ENCODE measurements at places on chromosomes 7 and 10.

GRCh38 chr7:34320926-34321661 lies 336.9 kb upstream of the NPSR1 start:
- DNase-seq: peak; percentile 58

DNA sequence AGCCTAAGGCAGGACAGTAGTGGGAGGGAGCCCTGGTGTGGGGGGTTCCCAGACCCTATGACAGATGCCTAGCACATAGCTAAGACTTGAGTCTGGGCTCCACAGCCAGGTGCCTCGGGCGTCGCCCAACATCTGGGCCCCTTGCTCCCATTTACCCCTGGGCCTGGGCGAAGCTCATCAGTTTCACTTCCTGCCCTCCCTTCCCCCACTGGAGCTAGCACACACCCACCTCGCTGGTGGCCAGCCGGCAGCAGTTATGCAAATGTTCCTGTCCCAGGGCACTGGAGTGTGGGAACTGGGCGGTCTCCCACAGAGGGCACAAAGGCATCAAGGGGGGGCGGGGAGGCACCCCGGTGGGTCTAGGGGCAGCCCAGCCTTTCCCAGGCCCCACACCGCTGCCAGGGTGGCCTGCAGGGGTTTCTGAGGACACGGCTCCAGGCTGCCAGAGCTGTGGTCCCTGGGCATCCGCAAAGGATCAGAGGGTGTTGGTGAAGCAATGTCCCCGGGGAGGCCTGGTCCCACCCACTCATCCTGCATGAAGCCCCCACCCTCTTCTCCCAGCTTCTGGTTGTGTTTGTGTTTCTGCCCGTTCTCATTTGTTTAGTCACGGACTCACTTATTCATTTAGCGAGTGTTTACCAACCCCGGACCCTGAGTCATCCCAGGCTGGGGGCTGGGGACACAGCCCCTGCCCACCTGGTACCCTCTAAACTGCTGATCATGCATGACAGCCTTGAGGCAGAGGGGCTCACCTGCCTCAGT lies 20.4 kb downstream of the SH2B2 start:
- no peak for DNase-seq

DNA sequence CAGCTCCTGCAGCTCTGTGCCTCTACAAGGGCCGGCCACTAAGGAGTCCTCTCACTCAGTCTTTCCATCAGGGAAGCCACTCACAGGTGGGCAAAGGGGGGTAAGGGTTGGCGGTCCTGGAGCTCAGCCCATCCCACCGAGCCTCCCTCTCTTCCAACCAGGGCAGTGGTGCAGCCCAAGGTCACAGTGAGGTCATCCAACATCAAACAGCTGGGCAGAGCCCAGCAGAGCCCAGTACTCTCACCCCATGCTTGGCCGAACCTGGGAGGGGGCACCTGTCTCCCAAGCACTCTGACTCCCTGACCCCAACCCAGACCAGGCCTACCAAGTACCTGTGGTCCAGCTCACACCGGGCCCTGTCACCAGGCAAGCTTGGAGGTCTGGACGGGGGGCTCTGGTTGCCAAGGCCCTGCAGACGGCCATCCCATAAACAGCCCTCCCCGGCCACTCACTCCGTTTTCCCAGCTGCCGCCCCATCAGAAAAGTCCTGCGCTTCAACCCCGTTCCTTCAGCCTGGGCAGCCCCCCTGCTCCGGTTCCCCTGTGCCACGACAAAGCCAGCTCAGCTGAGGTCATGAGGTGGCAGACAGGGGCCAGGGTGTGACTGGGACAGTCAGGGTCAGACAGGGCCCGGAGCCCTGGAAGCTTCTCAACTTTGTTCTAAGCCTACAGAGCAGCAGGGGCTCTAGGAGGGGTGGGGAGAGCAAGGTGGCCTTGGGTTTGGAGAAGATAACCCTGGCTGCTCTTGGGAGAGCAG lies 27.5 kb downstream of the PDGFA start:
- DNase-seq: no peak

- no peak for DNase-seq
These were observed 670.1 kb downstream of the REEP3 start for GRCh38 chr10:64191286-64191685.

DNA sequence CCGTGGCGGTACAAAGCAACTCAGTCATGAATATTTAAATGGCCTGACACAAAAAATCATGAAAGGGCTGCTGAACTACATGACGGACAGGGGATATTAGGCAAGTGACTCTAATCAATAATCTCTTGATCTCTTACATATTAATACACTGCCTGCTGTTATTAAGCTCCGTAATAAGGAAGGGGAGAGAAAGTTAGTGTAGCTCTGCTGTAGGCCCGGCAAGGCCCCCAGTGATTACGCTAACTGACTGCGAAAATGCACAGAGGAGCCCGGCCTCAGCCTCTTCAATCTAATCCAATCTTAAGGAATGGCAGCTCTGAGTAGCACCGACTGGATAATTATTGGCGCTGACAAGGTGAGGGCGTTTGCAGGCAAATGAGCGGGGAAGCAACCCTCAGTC lies 583.5 kb upstream of the MKI67 start:
- no peak for DNase-seq

- DNase-seq: peak; percentile 61
These were observed 40.6 kb downstream of the SYPL1 start for GRCh38 chr7:106071356-106071998.

DNA sequence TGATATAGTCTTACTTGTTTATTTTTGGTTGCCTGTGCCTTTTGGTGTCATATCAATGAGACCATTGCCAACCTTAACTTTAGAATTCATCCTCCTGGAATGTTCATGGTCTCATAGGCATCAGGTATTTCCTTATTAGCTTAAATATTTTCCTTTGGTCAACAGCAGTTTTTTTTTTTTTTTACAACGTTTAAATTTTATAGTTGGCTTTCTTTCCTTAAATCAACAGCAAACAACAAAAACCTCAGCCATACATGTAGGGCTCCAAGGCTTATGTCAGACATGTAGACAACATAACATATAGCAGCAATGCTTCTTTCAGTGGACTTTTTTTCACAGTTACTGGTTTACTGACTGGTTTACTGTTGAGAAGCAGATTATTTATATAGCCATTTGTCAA lies 22.7 kb downstream of the ENTPD7 start:
- DNase-seq: no peak

DNA sequence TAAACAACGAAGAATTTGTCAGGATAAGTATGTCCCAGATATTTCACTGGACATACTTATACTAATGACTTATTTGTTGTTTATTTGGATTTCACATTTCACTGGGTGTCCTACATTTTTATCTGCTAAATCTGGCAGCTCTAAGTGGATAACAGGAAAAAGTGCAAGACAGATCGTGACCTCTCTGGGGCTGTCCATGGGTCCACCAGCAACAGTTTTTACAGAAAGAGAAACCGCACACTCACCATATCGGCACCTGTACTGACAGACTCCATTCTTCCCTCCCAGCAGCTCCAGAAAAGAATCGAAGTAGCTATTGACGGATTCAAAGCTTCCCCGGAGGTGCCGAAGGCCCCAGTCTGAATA lies 393 bp downstream of the PLA2G12B start:
- DNase-seq: no peak

DNA sequence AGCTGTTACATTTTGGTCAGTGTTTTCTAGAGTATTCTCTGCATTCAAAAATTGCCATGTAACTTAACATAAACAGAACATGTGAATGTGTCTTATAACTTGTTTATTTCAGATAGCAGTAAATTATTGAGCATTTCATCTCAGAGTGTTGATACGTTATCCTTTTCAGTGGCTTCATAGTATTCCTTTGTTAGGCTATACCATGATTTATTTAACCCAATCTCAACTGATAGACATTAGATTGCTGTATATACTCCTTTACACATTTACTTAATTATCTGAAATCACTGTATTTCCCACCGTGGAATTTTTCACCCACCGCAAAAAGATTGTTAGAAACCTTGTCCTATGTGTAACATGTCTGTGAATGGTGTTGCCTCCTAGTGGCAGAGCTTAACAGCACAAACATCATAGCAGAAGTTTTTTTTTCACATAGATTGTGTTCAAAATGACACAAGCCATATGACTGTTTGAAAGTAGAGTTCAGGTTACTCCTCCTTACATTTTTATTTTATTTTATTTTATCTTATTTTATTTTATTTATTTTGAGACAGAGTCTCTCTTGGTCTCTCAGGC lies 21.4 kb downstream of the SLF2 start:
- no peak for DNase-seq

GRCh38 chr7:106448992-106449859 lies 164.4 kb upstream of the NAMPT start:
- no peak for DNase-seq
